Central memory CD4-positive, alpha-beta T cell (primary cell): ENCODE measurements at places on chromosomes 4 and X.

DNA sequence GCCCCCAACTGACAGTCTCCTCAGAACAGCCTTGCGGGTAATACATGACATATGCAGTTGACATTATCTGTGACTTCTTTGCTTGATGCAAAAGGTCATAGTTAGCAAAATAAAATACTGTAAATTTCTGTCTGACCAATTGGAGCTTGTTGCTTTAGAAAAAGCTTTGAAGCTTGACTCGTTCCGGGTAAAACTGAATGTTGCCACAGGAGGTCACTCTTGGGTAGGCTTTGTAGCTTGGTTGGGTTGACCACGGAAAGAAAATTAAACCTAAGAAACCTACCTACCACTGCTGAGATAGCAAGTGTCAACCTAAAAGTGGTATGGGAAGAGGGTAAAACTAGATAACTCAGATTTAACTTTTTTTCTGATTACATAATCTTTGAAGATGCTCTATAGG is 23.2 kb downstream of the PRPS2 start:
- peak; percentile 12 for DNase-seq

DNA sequence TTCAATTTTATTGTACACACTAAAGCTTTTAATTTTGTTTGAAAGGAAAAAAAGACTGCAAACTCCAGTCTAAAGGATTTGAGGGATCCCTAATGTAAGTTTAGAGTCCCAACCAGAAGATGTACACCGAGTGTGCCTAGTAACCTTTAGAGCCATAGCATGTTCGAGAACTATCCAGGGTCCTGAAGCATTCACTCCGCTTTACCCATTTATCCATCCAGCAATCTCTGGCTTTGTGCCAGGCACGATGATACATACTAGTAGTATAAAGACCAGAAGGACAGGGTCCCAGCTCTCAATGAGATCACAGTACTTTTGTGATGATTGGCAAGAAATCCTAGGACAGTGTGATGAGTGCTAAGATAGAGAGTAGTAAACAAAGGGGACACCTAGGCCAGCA is 168.7 kb downstream of the STK32B start:
- no peak for DNase-seq

DNA sequence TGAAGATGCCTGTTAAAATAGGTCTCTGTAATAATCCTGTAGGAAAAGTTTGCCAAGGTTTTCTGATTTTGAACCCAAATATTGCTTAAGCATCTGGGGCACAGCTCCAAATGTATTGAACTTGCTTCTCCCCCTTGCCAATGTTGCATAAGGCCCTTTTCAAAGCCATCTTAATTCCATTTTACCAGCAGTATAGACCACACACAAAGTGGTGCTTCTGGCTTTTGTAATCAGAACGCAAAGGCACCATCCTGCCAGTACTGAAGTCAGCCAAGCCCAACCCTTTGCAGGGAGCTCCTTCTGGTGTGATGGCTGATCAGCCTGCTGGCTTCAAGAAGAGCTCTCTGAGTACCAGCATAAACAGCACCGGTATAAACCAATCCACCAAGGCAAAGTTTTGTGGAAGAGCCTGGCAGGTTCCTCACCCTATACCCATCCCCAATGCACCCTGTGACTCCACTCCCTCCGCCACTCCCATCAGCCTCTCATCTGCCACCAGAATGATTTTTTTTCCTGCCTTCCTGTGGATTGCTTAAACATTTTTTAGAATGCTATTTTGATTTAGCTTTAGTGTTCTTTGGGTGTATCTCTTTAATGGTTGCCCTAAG is 39.2 kb upstream of the USP9X start:
- no peak for DNase-seq

- DNase-seq: no peak
Measured at GRCh38 chrX:96224279-96224678, 460.4 kb upstream of the DIAPH2 start.

- DNase-seq: no peak
Measured at GRCh38 chr4:87505862-87506261, 23.3 kb downstream of the SPARCL1 start.

- no peak for DNase-seq
Measured at GRCh38 chr4:147891476-147892115, 159.7 kb downstream of the ARHGAP10 start.

- DNase-seq: no peak
Measured at GRCh38 chr4:60482921-60483351, 717.2 kb upstream of the ADGRL3 start.

GRCh38 chrX:155094468-155095061 is 23.3 kb downstream of the BRCC3 start:
- DNase-seq: peak; percentile 35

DNA sequence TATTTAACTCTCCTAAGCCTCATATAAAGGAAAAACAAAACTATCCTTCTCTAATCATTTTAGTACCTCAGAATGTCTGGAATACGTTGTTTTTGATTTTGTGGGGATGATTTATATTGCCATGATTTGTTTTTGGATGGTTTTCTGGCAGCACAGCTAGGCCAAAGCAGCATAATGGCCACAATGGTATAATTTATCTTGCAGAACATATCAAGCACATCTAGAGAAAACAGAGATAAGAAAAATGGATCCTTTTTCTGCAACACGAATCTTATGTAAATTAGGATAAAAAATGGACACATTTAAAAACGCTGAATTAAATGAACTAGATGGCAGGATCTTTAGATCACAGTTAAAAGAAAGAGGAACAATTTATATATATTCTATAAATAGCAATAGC is 269.9 kb upstream of the FAT4 start:
- DNase-seq: no peak

- no peak for DNase-seq
Measured at GRCh38 chrX:37684426-37684825, 1.2 kb upstream of the XK start.

DNA sequence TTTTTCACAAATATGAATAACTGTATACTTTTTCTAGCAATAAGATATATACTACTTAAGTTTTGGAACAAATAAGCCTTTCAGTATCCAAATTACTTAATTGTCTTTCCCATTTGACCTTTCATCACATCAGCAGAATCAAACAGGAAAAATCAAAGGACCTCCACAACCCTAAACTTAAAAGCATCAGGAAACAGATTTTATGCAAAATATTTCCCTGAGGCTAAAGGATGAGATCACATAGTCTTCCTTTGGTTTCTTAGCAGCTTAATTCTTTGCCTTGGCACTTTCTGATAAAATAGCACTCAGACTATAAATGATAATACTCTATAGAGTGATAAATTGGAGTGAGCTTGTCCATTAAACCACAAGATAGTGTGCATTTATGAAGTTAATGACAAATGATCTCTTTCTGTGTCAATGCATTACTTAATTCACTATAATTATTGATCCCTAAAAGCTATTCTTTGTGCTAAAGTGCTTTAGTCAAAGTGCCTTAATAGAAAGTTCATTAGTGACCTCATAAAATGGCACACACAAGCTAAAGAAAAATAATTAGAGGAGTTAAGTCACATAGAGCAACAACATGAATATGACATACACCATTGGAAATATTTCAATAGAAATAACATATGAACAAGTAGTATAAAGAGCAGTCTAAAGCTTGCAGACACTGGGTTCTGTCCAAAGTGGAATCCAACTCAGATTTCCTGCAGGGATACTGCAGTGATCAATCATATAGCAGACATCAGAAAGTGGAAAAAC is 15.7 kb upstream of the NDST3 start:
- no peak for DNase-seq
